ENCODE measurements at places on chromosomes 13 and 19. TPM values are rescaled to one million over a fixed set of nuclear protein-coding genes. Genes with fewer than 3 reads are reported as not detected.

Gene LMTK3
- total RNA-seq, result 0.42 TPM

Gene RABAC1
- total RNA-seq, result 89.0 TPM

Gene NPAS1
- total RNA-seq, result 0.16 TPM

Gene MBNL2
- total RNA-seq, result 139 TPM

Gene PSG4
- total RNA-seq, result 0.11 TPM

GRCh38 chr19:18985257-18985656 lies 44.2 kb upstream of the HOMER3 start:
- DNase-seq, result no peak

- DNase-seq, result no peak
These were observed 67.4 kb downstream of the MAP4K1 start for GRCh38 chr19:38550376-38550775.

DNA sequence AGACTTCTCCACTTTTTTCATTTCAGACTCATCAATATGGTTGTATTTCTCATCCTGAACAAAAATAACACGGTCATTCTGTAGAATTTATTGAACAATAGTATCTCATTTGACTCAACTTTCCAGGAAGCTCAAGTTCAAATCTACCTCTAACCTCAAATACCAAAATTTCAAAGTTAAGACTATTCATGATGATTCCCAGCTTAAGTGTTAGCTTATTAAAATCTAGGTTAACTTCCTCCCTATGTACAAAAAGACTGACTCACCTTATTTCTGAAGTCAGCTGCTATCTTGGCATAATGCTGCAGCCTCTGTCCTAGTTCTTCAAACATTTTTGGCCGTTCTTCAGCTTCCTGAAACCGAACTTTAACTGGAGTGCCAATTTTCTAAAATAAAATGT lies 23.2 kb downstream of the HSPH1 start:
- DNase-seq, result no peak

- no peak for DNase-seq
These were observed 5.9 kb downstream of the PINLYP start for GRCh38 chr19:43581467-43581866.

Measured in urinary bladder (tissue), 4 donors.